ENCODE measurements at places on chromosomes 3 and 15.
A peak's percentile ranks its signal among the peaks of the same experiment; 100 is the strongest.

GRCh38 chr15:61634837-61635236 lies 405.7 kb upstream of the RORA start:
- no peak for DNase-seq

DNA sequence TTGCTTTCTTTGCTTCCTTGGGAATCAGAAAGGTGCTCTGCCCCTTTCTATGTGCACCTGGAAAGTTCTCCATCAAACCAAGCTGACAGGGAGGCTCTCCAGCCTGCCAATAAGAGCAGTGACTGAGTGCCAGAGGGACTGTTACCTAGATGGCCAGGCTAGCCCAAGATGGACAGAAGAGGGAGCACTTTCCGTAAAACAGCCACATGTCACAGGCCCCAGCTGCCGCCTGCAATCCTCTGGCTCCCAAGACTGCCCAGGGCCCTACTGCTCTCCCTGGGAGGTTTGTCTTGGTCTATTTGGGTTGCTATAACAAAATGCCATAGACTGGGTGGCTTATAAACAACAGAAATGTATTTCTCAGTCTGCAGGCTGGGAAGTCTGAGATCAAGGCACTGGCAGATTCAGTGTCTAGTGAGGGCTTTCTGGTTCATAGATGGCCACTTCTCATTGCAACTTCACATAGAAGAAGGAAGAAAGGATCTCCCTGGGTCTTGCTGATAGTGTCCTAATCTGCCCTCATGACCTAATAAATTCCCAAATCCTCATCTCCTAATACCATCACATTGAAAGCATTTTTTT lies 72.3 kb downstream of the TAMM41 start:
- DNase-seq: peak; percentile 74

DNA sequence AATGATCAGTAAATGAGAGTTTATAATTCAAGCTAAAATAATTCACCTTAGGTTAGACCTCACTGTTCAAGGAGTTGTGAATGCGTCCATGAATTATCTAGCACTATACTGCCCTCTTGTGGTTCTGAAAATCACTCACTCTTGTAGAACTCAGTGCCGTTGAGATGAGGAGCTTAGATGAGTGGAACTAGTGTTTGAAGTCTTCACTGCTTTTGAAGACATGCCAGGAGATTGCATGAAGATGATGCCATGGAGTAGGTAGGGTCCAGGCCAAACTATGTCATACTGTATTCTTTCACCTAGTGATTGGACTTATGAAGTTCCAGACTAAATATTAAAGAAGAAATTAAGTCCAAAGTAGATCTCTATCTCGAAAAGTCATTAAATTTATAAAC lies 28.8 kb downstream of the LYSMD4 start:
- DNase-seq: peak; percentile 93

- DNase-seq: peak; percentile 55
Observed at GRCh38 chr3:52532517-52532837, 1.2 kb downstream of the NT5DC2 start.

- DNase-seq: no peak
Observed at GRCh38 chr15:78923015-78923414, 21.8 kb downstream of the CTSH start.

DNA sequence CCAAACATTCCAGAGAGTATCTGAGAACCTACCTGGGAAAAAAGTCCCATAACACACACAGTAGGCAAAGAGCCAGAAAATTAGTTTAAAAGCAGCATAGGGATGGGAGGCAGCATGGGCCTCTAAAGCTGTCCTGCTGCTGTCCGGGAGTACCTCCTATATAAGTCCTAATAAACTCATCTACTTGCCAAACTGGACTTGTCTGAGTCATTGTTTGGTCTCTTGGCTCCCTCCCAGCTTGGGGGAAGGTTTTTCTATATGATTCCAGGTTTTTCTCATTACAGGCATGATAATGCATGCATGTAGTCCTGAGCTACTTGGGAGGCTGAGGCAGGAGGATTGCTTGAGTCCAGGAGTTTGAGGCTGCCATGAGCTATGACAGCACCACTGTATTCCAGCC lies 17.5 kb upstream of the HACD2 start:
- DNase-seq: peak; percentile 98

- DNase-seq: no peak
Observed at GRCh38 chr3:180116658-180117057, 79.9 kb upstream of the PEX5L start.

- DNase-seq: peak; percentile 90
Observed at GRCh38 chr3:190017521-190018288, 103.0 kb downstream of the P3H2 start.

DNA sequence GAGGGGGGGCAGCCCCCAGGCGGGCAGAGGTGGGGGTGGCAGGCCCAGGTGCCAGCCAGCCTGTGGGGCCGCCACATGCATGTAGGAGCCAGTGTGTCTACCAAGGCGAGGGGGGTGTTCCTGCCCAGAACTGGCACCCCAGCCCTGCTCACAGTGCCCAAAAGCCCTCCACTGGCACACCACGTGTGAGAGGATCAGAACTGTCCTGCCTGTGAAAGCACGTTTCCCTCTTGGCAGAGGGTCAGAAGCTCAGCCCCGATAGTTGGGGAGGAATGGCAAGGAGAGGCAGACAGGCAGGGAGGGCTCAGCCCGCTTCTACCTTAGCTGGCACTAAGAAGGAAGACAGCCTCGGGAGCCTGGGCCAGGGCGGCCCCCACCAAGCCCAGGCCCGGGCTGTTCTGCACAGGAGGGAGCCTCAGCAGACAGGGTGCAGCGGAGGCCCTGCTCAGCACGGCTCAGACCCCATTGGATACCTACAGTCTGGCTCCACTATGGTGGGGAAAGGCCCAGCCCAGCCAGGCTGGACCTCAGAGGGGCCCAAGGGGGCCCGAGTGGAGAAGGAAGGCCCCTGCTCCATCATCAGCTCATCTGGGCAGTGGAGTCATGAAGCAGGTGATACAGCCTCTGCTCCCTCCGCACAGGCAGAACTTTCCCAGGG lies 84.8 kb upstream of the LINGO1 start:
- no peak for DNase-seq

- no peak for DNase-seq
Observed at GRCh38 chr15:74332611-74333010, 34.8 kb downstream of the CYP11A1 start.

DNA sequence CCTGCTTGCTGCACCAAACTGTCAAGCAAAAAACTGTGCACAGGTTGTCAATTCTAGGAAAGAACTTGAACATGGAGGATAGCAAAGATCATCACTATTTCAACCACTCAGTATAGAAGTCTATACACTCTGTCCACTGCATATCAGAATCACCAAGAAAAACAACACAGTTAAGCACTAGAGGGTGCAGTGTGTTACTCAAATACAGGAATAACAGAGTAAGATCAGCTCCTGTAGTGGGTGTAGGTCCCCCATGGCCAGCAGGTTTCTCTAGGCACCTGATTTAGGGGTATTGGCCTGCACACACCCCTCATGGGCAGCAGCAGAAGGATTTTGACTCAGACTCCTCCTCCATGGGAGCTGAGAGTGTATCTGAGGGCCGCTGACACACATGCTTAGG lies 464.1 kb downstream of the EPHA6 start:
- DNase-seq: no peak

GRCh38 chr3:118102737-118103136 lies 931.9 kb downstream of the IGSF11 start:
- no peak for DNase-seq

DNA sequence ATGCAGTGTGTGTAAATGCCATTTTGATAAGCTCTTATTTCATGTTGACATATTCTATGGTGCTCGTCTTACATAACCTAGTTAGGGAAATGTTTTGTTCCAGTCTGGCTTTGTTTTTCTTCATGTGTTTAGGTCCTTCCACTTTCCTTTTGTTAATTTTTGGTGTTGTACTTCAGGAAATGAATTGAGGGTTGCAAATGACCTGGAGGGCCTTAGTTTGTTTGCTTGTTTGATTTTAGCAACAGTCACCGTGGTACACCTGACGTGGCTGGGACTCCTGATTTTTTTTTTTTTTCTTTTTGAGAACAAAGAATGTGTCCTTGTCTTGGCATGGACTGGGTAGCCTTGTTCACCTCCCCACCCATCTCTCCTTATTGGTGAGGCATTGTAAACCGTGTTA lies 114.8 kb downstream of the IGF1R start:
- peak; percentile 23 for DNase-seq

DNA sequence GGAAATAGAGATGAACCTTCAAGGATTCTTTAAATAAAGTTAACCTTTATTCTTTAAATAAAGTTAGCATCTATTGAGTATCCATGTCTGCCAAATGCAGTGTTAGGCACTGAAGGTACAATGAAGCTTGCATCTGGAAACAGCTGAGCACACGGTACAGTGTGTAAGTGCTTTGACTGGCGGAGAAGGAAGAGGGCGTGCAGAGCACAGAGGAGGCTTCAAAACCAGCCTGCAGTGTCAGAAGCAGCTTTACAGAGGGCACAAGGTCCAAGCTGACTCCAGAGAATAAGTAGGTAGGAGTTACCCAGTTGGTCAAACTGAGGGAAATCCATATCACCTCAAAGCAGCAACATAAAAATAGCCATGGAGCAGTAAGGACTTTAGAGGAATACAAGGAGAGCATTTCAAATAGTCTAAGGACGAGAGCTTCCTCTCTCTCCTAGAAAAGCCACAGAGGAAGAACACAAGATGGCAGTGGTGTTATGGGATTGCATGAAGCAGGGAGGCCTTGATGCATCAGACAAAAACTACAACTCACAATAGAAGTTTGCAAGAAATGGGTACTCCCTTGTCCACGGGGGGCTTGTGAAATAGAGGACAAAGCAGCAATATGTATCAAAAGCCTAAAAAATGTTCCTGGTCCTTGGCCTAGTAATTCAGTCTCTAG lies 60.3 kb upstream of the PPP2R3A start:
- peak; percentile 49 for DNase-seq

DNA sequence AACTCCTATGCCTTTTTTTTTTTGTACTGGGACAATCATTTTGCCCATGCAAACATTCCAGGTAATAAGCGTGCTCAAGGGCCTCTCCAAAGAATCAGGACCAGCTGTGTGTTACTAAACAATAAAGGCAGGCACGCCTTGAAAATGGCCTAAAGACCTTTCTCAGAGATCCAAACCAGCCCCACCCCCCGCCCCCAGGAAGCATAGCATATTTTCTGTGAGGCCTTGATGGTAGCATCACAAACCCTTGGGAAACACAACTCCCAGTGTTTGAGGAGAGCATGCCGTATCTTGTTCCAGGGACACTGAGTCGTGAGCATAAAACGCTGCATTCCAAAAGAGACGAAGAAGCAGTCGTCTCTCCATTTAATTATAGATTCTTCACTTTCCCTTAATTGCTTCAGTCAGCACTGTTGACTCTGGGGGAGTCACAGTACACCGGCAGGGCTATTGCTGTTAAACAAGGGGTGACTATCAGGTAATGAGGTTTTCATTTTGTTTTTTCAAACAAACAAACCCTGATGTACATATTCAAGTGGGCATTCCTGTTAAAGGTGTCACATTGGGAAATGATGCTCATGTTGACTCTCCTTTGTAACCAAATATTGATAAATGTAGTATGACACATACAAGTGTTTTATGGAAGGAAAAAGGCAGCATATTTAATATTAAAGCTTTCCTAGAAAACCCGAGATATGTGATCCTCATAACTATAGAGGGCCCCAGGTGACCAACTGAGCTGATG lies 4.4 kb upstream of the TPM1 start:
- peak; percentile 28 for DNase-seq

GRCh38 chr3:195080125-195080524 lies 190.8 kb downstream of the XXYLT1 start:
- no peak for DNase-seq

DNA sequence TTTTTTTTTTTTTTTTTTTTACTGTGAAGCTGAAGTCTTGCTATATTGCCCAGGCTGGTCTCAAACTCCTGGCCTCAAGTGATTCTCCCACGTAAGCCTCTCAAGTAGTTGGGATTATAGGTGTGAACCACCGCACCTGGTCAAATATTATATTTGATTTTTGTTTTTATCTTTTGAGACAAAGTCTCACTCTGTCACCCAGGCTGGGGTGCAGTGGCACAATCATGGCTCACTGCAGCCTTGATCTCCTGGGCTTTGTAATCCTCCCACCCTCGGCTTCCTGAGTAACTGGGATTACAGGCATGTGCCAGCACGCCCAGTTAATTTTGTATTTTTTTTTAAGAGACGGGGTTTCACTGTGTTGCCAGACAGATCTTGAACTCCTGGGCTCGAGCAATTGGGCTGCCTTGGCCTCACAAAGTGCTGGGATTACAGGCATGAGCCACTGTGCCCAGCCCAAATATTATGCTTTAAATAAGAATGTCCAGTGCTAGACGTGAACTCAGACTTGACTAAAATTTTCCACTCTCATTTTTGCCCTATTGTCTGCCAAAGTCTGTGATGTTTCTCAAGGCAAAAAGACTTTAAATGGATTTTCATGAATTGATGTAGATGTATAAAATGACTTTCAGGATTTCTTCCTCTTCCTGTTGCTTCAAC lies 33.4 kb upstream of the CRBN start:
- no peak for DNase-seq

DNA sequence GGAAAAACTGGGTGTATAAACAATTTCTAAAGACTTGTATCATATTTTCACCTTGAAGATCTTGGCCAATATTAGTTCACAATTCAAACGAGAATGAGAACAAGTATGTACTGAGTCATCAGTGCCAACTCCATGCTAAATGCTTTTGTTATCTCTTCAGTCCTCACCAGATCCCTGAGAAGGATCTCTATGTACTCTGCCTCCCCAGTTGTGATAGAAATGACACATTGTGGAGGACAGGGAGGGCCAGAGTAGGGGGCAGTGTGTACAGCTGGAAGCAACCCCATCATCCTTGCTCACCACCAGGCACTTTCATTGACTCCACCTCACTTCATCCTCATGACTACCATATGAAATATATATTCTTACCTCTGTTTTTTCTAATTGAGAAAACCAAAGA lies 353.7 kb upstream of the SOX2 start:
- DNase-seq: no peak

GRCh38 chr3:174332391-174332790 lies 526.7 kb upstream of the NAALADL2 start:
- no peak for DNase-seq

- no peak for DNase-seq
Observed at GRCh38 chr15:69436951-69437350, 15.7 kb upstream of the RPLP1 start.

DNA sequence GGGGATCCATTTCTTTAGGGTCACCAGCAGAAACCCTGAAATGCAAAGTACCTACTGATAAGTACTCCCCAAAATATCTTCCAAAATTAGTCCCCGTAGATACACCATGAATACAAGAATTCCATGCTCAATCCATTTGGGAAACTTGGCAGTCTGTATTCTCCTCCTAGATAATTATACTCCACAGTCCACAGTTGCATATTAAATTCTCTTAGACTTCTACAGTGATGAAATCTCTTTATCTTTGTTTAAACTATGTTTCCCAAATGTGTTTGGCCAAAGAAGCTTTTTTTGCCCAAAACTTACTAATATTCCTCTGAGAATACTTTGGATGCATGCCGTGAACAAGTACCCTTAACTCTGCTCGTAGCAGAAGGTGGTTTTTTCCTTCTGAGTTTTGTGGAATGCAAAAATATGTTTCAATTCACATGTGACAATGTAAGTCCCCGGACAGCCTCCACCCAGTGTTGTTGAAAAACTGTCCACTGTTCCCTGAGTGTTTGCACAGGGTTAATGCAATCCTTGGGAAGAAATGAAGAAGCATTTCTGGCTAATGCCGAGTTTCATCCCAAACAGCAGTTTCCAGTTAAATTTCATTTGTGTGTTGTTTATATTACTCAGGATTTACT lies 126.7 kb downstream of the ARNT2 start:
- no peak for DNase-seq

GRCh38 chr3:71579935-71580406 lies 3.6 kb downstream of the FOXP1 start:
- DNase-seq: peak; percentile 63

GRCh38 chr15:55588070-55588814 lies at the start of gene PYGO1:
TSS of gene PYGO1 (minus strand) at chr15:55588345. CDS start at chr15:55587883, 462 bp downstream.
- DNase-seq: peak; percentile 22
